Naive thymus-derived CD8-positive, alpha-beta T cell (primary cell): ENCODE measurements at places on chromosomes 7 and 10.

DNA sequence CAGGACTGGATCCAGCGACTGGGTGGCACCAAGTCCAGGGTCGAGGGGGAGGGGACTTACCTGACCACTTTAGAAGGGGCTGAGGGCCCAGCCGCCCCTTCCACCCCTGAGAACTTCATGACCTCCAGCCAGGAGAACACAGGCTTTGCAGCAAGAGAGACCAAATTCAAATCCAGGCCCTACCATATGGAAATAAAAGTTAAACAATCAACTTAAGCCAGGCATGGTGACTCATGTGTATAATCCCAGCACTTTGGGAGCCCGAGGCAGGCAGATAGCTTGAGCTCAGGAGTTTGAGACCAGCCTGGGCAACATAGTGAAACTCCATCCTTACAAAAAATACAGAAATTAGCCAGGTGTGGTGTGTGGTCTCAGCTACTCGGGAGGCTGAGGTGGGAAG is 61.9 kb downstream of the COL13A1 start:
- no peak for DNase-seq

DNA sequence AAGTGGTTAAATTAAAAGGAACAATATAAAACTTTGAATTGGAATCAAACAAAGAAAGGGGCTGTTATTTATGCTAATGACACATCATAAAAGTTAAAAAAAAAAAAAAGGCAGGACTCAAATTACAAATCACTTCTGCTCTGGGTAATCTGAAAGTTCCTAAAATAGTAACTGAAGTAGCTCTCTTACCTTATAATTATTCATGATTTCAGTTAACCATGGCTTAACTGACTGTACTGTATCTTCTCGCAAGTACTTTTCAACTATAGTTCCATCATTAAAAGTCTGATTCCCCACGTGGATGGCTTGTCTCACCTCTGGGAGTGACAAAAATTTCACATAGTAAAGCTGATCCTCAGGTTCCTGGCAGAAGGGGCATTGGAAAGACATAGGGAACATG is 82.5 kb downstream of the CPVL start:
- DNase-seq, result no peak

GRCh38 chr7:3234851-3235250 is 66.2 kb upstream of the SDK1 start:
- no peak for DNase-seq

- DNase-seq, result no peak
These were observed 275.2 kb upstream of the MGMT start for GRCh38 chr10:129191797-129192196.

DNA sequence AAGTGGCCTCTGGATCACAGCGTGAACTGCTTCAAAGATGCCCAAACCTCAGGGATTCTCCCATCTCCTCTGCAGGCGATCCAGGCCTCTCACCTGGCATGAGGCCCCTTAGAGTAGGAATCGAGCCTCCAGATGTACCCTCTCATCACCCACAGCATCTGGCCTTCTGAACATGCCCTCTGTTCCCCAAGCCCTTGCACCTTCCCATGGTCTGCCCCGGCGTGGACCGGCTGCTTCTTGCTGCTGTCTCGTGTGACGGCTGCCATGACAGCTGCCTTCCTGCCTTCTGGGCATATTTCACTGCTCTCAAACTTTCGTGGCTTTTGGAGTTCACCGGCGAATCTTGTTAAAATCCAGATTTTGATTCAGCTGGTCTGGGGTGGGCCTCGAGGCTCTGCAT is 157.2 kb upstream of the NPS start:
- no peak for DNase-seq

DNA sequence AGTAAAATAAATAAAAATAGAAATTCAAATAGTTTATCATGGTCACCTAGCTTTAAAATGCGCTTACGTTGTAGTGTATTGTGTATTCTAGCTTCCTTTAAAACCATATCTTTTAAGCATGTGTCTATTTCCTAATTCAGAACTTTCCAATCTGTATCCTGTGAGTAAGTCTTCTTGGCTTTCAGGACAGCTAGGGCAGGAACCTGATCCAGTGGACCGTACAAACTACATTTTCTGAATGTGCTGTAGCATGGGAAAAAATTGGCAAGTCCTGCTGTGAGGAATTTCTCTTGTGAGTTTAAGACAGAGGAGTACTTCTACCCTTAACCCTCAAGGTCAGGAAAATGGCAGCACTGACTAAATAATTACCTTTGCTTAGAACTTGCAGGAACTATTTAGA is 12.1 kb downstream of the OPN1SW start:
- DNase-seq, result no peak

GRCh38 chr10:21894648-21895342 is 108.7 kb downstream of the DNAJC1 start:
- no peak for DNase-seq

GRCh38 chr10:128962182-128962581 is 504.9 kb upstream of the MGMT start:
- DNase-seq, result no peak

GRCh38 chr10:104080762-104081161 is 4.9 kb downstream of the COL17A1 start:
- no peak for DNase-seq

- DNase-seq, result no peak
These were observed 835 bp downstream of the COMMD3 start for GRCh38 chr10:22317076-22317370.

DNA sequence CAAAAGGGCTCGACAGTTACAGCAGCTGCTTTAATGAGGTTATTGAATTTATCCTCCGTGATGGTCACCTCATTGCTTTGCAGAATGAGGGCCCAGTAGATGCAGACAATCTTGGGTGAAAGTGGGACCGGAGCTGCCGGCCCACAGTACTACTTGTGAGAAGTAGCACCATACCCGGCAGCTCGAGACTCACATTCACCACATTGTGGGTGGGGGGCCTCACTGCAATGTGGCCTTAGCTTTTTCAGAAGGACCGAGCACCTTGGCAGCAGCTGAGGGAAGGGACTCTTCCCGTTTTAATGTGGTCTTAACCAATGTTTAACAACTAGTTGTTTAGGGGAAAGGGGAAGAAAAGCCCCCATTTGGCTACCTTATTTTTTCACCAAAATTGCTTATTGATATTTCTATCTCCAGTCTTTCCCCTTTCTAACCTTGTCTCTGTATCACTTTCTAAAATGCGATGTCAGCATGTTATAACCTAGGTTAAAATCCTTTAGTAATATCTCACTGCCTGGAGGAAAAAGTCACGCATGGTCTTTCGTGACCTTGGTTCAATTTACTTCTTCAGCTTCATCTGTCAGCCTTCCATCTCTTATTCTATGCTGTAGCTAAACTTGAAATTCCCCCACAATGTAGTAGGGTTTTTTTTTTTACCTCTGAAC is 87.4 kb upstream of the PHYHIPL start:
- no peak for DNase-seq

DNA sequence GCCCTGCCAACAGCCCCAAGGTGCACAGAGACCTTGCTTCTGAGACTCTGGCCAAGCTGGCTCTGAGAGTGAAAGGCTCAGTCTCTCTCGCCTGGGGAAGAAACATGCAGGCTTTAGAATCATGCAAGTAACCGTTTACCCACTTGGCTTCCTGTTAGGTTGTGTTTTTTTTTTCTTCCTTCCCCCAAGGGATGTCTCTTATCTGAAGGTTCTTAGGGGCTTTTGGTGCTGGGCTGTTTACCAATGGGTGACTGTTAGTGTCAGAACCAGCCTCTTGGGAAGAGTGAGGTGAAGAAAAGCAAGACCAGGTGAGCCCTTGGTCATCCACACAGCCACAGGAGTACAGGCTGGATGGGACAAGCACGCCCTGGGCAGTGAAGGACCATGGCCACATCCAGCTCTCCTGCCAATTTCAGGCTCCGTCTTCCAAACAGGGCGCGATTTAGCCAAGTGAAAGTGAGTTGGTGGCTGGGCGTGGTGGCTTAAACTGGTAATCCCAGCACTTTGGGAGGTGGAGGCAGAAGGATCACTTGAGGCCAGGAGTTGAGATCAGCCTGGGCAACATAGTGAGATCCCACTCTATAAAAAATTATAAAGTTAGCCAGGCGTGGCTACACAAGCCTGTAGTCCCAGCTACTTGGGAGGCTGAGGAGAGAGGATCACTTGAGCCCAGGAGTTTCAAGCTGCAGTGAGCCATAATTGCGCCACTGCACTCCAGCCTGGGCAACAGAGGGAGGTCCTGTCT is 76.3 kb upstream of the CUX1 start:
- peak; percentile 41 for DNase-seq

DNA sequence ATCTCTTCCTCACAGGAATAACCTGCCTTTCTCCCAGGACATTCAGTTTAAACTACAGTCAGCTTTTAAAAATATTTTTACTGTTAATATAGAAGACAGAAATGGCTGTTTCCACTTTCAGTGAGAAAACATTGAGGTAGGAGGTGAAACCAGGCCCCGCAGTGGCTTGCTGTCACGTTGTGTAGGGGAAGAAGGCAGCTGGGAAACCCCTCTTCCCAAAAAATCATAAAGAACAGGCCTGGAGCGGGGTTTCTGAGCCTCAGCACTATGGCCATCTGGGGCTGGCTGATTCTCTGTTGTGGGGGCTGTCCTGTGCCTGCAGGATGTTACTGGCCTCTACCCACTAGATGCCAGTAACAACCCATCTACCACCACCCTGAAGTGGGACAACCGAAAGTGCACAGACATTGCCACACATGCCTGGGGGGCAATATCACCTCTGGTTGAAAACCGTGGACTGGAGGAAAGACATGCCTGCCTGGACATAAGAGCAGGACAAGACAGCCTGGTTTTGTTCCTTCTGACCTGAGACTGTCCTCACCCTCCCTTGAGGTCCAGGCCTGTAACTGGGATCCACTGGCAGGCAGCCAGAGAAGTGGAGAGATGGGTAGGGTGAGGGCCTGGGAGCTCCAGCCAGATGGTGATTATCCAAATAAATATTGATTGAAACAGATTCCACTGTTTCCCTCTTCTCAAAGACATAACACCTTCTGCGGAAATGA is 43.9 kb downstream of the KCNH2 start:
- DNase-seq, result no peak

- DNase-seq, result no peak
These were observed 39.8 kb upstream of the SRGN start for GRCh38 chr10:69048103-69048502.

- DNase-seq, result no peak
These were observed 140.3 kb downstream of the MACC1 start for GRCh38 chr7:20076835-20077234.

GRCh38 chr10:58586282-58587245 is 73.9 kb downstream of the BICC1 start:
- DNase-seq, result no peak

DNA sequence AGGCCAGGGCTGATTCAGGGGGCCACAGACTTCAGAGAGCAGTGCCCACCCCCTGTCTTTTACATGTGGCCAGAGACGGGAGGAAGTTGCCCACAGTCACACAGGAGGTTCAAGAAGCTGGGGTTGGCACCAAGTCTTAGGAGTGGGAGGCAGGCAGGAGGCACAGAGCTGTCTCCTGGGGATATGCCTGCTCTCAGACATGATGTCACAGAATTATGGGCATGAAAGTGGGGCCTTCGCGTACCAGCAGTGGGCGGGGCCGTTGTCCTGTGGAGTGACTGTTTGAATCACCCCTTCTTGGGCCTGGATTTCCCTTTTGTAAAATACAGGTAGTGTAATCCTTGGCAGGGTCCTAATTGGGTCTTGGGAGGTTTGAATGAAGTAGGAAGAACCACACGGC is 81.2 kb upstream of the PPIF start:
- no peak for DNase-seq

- DNase-seq, result no peak
These were observed 256.3 kb upstream of the MINDY3 start for GRCh38 chr10:16116404-16117304.

- DNase-seq, result no peak
These were observed 1028.7 kb downstream of the XPNPEP1 start for GRCh38 chr10:108894402-108895301.

DNA sequence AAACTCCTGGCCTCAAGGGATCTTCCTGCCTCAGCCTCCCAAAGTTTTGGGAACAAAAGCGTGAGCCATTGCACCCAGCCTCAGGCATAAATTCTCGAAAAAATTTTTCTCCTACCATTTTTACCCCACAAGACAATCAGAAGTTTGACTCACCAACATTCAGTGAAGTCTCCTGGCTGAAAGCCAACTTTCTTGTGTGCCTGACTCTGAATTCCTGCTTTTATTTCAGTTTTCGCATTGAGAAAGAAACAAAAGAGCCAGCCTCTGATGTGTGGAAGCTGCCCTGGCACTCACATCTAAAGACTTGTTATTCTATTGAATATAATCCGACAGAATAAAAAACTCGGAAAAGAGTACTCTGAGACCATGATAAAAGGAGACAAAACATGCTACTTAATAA is 402.9 kb downstream of the MAGI2 start:
- DNase-seq, result no peak

GRCh38 chr7:38323156-38323555 is 49.7 kb upstream of the TARP start:
- no peak for DNase-seq

DNA sequence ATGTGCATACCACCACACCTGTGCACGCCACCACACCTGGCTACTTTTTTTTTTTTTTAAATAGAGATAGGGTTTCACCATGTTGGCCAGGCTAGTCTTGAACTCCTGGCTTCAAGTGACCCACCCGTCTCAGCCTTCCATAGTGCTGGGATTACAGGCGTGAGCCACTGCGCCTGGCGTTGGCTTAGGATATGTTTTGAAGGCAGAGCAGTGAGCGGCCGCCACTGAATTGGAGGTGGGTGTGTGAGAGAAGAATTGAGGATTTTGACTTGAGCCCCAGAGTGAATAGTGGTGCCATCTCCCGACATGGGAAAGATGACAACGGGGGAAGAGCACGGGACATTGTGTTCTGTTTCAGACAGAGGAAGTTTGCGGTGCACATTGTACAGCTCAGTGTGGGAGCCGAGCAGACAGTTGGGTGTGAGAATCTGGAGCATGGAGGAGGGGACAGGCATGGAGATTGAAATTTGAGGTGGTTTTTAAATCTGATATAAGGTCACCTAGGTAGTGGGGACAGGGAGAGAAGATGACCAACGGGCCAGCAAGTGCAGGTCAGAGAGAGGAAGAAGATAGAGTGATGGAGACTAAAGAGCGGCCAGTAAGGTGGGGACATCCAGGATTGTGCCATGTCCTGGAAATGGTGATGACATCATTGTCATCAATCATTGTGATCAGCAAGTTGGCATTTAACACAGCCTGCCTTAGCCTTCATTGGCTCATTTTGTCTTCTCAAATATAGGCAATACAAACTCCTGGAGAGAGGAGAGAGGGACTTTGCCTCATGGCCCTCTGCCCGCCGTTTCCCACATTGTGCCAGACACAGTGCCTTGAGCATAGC is 35.8 kb downstream of the VWA2 start:
- no peak for DNase-seq

GRCh38 chr10:31273789-31274188 is 45.2 kb upstream of the ZEB1 start:
- no peak for DNase-seq

DNA sequence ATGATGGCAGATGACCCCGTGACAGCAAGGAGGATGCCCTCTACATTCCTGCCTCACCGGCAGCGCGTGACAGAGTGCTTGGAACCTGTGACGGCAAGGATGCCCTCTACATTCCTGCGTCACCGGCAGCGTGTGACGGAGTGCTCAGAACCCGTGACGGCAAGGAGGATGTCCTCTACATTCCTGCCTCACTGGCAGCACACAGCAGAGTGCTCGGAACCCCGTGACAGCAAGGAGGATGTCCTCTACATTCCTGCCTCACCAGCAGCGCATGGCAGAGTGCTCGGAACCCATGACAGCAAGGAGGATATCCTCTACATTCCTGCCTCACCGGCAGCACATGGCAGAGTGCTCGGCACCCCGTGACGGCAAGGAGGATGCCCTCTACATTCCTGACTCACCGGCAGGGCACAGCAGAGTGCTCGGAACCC is 231.0 kb downstream of the DIP2C start:
- no peak for DNase-seq
